Renal cortical epithelial cell (primary cell): ENCODE measurements at places on chromosomes 3 and 15.

GRCh38 chr15:91165850-91166249 lies 65.8 kb downstream of the SV2B start:
- DNase-seq: no peak

DNA sequence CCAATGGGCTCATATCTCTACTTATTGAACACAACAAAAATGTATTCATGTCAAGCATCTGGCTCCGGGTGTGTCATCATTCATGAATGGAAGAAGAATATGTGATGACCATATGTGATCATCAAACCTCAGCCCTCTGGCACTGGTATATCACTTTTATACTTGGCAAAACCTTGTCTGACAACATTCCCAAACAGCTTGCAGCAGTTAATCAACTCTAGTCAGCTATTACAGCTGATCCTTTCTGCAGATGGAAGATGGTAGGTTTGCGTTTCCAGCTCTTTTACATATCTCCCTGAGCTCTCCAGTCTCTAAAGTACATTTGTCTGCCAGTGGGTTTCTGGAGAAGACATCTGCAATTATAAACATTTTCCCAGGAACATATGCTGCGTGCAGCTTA lies 6.6 kb downstream of the PLSCR5 start:
- no peak for DNase-seq

- DNase-seq: no peak
Observed at GRCh38 chr3:127580327-127581060, 10.0 kb downstream of the TPRA1 start.

- no peak for DNase-seq
Observed at GRCh38 chr3:73449774-73450173, 175.0 kb downstream of the PDZRN3 start.

DNA sequence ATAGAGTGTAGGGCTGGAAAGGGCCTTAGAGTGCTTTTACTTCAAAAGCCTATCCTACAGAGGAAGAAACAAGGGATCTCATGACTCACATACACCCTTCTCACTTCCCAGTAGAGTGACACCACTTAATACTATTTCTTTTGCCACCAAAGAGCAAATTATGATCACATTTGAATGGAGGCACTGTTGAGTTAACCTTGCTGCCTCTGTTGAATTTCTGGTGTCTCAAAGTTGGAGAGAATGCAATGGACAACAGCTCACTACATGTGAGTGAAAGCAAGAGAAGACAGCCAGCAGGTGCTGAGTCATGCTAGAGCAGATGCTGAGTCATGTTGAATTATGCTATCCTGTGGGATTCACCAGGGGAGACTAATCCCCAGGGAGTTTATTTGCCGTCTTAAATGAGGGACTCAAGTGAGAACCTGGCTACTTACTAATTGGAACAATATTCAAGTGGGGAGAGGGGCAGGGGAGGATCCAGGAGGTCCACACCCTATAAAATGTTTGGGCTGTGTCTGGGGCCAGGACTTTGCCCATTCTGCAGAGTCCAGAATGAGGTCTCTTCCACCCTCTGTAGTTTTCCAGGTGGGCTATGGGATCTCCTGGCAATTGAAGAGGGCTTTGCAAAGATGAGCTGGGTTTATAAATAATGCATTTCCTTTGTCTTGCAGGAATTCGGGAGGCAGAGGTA lies 35.8 kb downstream of the ST8SIA2 start:
- peak; percentile 76 for DNase-seq

GRCh38 chr3:18656410-18656809 lies 231.3 kb upstream of the SATB1 start:
- no peak for DNase-seq

- DNase-seq: no peak
Observed at GRCh38 chr3:148221303-148221702, 476.4 kb upstream of the AGTR1 start.

- DNase-seq: no peak
Observed at GRCh38 chr3:46857485-46858341, 5.5 kb downstream of the MYL3 start.

- DNase-seq: no peak
Observed at GRCh38 chr15:77607894-77608261, 24.8 kb downstream of the LINGO1 start.

DNA sequence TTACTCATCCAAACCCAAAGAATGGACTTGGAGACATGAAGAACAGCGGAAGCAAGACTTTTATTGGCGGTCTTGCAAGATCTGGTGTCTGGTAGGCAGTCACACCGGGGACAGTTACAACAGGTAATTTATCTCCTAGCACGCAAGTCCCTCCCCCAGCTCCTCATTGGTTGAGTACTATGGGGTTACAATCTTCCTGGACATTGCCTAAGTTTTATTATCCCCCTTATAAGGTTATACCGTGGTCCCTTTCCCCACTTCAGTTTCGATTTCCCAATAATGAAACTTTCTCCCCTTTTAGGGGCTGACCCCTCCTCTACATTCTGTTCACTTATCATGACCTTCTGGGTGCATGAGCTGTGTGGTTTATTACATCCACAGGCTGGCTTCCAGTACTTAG lies 18.7 kb downstream of the ARL8B start:
- no peak for DNase-seq

GRCh38 chr3:16927485-16927884 lies 42.7 kb downstream of the PLCL2 start:
- no peak for DNase-seq

DNA sequence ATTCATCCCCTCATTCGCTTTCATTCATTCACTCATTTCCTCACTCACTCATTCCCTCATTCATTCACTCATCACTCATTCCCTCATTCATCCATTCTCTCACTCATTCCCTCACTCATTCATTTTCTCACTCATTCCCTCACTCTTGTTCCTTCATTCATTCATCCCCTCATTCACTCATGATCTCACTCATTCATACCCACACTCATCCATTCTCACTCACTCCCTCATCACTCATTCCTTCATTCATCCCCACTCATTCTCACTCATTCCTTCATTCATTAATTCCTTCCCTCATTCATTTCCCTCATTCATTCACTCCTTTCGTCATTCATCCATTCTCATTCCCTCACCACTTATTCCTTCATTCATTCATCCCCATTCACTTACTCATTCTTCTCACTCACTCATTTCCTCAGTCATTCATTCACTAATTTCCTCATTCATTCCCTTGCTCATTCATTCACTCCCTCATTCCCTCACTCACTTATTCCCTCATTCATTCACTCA lies 14.5 kb downstream of the ABTB1 start:
- no peak for DNase-seq

- peak; percentile 31 for DNase-seq
Observed at GRCh38 chr3:48885753-48886152, 12.9 kb downstream of the SLC25A20 start.

- no peak for DNase-seq
Observed at GRCh38 chr3:167854846-167855245, 119.3 kb downstream of the SERPINI1 start.

DNA sequence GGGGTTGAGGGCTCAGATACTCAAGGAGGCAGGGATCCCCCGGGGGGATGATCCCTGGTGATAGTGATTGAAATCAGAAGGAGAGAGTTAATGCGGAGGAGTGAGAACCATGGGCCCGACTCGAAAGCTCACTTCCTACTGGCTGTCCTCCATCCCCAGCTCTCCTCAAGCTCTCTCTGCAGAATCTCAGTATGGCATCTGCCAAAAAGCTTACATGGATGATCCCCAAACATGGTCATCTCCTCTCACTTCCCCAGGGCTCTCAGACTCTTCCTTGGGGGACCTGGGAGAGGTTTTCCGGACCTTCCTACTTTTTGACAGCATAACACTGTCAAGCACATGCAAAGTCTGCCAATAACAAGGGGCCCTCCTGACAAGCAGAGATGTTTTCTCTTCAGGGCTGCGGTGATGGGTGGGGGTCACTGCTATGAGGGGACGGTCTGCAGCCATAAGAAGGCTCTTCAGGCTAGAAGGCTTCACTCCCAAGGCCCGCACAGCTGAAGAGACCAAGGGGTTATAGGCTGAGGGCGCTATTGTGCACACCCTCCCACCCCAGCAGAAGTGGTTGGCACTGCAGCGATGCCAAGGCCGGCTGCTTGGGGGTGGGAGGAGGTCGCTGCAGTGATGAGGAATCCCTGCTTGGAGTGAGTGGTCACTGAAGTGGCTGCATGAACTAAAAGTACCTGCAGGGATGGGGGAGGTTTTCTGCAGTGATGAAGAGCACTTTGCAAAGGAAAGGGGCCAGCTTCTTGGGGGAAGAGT lies 828 bp upstream of the VWA5B2 start:
- no peak for DNase-seq

GRCh38 chr3:170511371-170511770 lies 74.5 kb downstream of the SLC7A14 start:
- no peak for DNase-seq

DNA sequence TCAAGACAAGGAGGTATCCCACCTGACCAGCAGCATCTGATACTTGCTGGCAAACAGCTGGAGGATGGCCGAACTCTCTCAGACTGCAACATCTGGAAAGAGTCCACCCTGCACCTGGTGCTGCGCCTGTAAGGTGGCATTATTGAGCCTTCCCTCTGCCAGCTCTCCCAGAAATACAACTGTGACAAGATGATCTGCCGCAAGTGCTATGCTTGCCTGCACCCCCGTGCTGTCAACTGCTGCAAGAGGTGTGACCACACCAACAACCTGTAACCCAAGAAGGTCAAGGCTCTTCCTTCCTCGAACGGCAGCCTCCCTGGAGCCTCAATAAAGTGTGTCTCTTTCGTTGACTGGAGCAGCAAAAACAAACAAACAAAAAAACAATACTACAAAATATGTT lies 2.2 kb upstream of the SLC4A7 start:
- DNase-seq: no peak

- no peak for DNase-seq
Observed at GRCh38 chr3:13578251-13578650, 29.3 kb downstream of the FBLN2 start.

DNA sequence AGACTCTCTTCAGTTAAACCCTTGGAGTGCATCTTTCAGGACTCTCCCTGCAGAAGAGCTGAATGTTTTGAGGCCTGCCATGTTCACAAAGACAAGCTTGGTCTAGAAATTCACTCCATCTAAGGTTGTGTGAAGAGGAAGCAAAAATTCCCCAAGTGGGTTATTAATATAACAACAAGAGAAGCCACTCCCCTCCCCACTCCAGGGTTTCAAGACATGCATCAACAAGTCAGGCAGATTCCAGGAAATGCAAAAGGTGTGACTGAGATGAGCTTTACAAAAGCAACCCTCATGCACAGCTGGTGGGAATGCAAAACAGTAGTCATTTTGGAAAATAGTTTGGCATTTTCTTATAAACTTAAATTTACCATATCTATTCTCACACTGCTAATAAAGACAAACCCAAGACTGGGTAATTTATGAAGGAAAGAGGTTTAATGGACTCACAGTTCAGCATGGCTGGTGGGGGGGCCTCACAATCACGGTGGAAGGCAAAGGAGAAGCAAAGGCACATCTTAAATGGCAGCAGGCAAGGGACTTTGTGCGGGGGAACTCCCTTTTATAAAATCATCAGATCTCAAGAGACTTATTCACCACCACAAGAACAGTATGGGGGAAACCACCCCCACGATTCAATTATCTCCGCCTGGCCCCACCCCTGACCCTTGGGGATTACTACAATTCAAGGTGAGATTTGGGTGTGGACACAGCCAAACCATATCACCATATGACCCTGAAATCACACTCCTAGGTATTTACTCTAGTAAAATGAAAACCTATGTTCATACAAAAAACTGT lies 31.3 kb downstream of the TARS3 start:
- no peak for DNase-seq

DNA sequence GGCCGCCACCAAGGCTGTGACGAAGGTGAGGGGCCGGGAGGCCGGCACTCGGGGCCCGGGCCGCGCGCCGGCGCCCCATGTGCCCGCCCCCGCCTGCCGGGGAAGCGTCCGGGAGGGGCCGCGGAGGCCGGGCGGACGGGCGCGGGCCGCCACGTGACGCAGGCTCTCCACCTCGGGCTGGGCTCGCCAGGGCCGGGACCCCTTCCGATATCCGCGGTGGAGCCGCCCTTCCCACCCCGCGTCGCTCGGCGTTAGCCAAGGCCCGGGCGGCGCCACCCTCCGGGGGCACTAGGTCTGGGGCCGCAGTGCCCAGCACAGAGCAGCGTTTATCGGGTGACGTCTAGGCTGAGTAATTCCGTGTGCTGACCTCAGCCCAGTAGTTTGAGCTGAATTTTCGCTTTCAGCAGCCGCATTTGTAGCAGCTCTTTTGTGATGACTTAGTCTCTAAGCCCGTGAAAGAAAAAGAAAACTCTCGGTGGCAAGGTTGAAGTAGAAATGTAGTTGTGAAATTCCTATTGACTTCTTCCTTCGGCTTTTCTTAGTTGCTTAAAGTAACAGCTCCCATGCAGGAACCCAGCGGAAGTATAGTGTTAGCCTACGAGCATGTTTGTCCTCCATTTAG lies 885 bp downstream of the CDV3 start:
- DNase-seq: peak; percentile 64

DNA sequence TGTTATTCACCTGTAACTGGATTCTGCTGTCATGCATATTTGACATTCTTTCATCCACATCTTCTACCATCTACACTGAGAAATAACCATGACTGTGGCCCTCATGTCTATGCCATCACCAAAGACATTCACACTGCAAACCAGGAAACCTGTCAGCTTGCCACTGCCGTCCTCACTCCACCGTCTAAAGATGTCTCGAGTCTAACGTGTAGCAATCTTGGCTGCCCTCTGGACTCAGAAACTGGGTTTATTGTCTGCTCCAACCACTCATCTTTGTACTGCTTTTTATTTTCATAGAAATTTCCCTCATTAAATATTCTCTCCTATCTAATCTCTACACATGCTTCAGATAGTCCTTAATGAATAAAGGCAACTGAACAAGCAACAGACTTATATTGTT lies 57.1 kb downstream of the CRYGS start:
- no peak for DNase-seq

DNA sequence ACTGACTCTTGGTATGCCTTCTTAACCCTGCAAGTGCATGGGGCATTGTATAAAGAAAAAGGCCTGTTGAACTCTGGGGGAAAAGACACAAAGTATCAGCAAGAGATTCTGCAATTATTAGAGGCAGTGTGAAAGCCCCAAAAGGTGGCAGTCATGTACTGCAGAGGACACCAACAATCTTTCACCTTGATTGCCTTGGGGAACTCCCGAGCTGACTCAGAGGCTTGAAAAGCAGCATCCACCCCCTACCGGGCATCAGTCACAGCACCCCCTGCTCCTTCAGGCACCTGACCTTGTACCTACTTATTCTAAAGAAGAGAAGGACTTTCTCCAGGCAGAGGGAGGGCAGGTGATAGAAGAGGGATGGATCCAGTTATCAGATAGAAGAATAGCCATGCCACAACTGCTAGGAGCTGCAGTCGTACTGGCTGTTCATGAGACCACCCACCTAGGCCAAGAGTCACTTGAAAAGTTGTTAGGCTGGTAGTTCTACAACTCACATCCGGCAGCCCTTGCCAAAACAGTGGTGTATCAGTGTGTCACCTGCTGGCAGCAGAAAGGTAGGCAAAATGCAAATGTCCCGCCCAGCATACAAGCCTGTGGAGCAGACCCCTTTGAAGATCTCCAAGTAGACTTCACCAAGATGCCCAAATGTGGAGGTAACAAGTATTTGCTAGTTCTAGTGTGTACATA lies 241.6 kb upstream of the CNTN6 start:
- DNase-seq: peak; percentile 66

DNA sequence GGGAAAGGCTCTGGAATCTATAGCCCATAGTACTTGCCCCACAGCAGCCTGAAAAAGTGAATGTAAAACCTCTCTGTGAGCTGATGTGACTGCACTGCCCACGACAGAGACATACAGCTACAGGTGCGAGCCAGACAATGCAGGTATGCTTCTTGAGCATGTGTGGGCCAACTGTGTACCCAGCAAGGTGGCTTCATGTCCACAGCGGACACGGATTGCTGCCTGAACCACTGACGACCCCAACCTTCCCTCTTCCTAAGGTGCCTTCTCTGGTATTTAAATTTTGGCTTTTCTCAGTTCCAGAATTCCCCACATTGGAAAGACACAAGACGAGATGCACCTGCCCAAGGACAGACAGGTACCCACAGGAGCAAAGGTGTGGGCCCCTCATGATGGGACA lies 65.8 kb downstream of the SCN5A start:
- no peak for DNase-seq
